ENCODE measurements at places on chromosomes 4 and X.

DNA sequence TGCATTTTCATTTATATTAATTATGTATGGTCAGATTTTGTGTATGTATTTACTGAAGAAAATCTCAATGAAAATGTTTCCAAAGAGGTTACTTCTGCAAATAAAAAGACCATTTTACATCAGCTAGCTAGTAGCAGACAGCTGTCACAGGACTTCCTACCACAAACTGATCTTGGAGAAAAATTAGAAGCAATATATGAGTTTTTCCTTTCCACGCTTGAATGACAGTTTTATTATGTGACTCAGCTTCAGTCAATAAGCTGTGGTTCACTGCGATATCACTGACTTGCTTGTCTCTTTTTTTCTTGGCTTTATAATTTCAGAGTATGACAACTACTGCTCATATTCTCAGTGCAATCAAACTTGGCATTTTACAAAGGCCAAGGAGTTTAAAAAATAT lies 787.4 kb upstream of the GALNTL6 start:
- DNase-seq: no peak

- DNase-seq: no peak
Measured at GRCh38 chr4:19510993-19511392, 740.7 kb upstream of the SLIT2 start.

- no peak for DNase-seq
Measured at GRCh38 chr4:169604903-169605331, 7.5 kb downstream of the NEK1 start.

DNA sequence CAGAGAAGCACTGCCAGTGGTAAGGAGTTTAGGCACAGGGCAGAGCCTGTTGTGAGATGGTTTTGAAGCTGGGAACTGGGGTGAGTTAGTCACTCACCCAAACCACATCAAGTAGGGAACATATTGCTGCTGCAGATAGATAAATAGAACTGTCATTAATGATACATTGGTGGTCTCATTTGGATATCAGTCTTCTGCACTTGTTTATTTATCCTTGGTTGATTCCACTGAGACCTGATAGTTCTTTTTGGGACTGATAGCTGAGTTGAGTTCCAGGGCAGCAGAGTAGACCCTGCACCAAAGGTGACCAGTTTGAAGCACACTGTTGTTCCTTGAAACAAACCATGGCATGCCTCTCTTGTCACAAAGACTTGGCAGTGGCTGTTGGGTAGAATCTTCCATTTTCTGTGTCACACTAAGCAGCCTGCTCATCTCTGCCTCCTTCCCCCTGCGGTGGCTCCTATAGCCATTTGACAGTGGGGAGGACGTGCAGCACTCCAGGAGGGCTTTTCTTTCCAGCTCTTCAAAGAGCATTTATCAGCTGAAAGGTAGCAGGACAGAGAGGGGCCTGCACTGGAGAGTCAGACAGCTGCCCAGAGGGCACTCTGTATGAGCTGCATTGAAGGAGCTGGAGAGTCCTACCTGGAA lies 59.7 kb upstream of the TMEM164 start:
- no peak for DNase-seq

DNA sequence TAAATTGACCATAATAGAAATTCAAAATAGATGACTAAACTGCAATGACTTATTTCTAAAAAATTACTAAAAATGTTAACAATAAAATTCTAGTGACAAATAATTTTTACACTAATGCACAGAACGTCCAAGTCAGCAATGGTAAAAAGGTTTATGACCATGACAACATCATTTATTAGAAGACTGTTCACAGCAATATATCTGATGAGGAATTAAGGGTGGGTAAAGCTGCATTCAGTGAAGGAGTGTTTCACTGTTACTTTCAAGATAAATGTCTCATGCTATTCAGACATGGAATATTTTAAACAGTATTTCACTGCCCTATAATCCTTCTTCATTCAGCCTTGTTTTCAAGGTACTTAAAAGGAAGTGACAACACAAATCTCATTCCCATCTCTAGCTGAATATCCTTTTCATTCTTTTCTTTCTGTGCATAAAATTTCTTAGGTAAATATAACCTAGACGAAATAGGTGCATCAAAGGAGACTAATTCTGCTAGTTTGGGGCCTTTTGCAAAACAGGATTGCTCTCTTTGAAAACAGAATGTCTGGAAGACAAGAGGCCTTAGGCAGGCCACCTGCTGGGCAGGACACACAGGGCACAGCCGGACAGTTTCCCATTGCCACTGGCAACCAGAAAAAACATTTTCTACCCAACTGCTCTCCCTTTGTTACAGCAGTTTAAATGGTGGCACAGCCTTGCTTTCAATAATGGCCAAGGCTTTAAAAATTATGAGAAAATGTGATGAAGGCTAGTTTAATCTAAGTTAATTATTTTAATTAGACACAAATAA lies 600.3 kb downstream of the SPRY1 start:
- no peak for DNase-seq

DNA sequence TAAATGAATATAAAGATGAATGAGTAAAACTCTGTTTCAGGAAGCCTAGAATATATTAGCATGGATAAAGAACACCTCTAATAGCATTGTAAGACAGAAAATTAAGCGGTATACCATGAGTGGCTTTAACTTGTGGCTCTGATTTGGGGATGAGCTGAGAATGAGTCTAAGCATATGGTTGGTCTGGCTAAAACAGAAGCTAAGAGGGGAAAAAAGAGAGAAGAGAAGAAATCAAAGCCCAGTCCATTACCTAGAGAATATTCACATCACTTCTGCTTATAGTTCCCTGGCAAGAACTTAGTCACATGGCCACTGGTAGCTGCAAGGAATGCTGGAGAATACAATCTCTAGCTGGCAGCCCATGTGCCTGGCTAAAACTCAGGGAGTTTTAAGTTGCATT lies 414.5 kb downstream of the PRDM5 start:
- DNase-seq: no peak

DNA sequence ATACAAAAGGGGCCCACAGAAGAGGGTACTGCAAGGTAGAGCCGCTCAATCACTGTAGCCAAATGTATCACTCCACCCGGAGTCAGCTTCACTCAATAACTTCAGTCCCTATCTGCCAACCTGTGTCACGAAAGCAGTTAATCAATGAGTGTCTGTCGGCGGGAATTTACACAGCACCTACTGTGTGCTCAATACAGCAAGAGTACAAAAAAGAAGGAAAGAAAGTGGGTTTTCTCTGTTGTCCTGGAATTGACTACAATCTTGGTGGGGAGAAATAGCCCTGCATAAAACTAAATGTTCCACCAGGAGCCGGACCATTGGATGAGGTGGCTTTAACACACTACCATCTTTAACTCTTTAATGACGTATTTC lies 780 bp upstream of the NKRF start:
- no peak for DNase-seq

DNA sequence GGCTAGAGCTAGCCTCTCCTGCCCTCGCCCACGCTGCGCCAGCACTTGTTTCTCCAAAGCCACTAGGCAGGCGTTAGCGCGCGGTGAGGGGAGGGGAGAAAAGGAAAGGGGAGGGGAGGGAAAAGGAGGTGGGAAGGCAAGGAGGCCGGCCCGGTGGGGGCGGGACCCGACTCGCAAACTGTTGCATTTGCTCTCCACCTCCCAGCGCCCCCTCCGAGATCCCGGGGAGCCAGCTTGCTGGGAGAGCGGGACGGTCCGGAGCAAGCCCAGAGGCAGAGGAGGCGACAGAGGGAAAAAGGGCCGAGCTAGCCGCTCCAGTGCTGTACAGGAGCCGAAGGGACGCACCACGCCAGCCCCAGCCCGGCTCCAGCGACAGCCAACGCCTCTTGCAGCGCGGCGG lies at the start of gene AR:
AR (plus strand) TSS at position 204 of the 400 bp plus-strand sequence. CDS start 1,126 bp downstream, outside the sequence.
- DNase-seq: no peak

GRCh38 chr4:151678048-151678872 lies 82.5 kb downstream of the GATB start:
- DNase-seq: no peak

GRCh38 chrX:25066131-25066530 lies 50.4 kb upstream of the ARX start:
- no peak for DNase-seq

GRCh38 chr4:117137145-117137544 lies 51.8 kb upstream of the TRAM1L1 start:
- no peak for DNase-seq

DNA sequence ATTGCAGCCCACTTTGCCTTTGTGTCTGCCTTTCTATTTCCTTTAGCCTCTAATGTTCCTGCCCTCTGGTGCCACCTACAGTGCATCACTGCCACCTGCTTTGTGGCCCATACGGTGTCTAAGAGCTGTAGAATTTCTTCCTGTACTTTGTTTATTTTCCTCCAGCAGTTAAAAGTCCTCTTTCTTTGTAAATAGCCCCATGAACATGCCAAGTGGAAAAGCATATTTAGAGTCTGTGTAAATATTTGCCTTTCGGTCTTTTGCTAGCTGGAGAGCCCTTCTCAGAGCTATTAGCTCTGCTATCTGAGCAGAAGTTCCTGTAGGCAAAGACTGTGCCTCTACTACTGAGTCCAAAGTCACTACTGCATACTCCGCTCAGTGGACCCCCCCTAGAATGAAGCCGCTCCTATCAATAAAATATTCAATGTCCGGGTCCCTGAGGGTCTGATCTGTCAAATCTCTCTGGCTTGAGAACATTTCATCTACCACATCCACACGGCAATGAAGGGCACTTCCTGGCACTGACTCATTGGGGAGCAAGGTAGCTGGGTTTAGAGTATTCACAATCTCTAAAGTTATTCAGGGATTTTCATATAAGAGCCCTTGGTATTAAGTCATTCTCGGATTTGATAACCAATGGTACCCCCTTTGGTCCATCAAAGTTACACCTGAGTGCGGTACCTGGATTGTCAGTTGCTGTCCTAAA lies 36.3 kb downstream of the SULT1E1 start:
- no peak for DNase-seq

GRCh38 chr4:20684852-20685763 lies 15.2 kb upstream of the PACRGL start:
- no peak for DNase-seq

DNA sequence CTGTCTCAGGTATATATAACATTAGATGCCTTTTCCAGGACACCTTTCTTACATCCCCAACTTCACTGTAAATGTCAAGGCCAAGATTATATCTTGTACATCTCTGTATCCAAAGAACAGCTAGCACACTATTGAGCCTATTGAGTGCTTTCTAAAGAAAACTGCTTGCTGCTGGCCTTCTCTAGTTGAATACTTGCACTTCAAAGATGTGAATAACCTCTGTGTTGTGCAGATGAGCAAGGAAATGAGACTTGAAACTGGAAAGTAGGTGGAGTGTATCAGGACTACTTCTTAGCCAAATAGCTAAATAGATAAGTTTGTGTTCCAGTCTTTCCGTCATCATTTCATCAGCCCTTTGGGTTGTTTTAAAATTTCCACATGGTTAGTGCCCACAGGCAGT lies 704.4 kb upstream of the AMOT start:
- DNase-seq: no peak

DNA sequence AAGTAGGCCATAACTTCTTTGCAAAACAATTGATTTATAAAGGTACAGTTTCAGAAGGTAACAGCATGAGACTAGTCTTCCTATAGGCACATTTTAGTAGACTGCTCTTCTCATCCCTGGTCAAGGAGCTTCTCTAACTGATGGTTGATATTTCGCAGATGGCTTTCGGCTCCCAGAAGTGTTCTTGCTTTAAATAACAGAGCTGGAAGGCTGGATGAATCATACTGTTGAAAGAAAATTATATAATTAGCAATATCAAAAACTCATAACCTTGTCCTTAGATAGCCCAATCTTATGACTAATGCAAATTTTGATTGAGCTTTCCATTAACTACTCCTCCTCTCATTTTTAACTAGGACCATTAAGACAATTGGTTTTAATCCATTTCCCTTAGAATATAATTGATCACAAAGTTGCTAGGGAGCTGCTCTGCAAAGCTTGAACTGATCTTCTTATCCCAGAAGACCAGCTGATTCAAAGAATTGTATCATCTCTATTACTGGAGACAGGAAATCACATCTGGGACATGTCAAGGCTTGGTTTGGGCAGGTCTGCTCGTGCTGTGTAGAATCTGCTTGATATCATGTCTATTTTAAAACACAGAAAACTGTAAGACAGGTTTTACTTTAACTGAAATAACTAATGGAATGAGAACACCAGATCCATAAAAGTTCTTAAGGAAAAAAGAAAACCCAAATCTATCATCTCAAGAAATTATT lies 38.6 kb downstream of the CENPU start:
- DNase-seq: no peak

DNA sequence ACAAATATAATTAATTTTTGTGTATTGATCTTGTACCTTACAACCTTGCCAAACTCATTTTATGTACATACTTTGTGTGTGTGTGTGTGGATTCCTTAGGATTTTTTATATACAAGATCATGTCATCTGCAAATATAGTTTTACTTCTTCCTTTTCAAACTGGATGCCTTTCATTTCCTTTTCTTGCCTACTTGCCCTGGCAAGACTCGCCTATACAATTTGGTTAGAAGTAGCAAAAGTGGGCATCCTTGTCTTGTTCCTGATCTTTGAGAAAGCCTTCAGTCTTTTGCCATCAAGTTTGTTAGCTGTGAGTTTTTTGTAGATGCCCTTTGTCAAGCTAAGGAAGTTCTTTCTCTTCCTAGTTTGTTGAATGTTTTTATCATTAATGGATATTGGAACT lies 30.5 kb downstream of the RUFY3 start:
- DNase-seq: no peak

DNA sequence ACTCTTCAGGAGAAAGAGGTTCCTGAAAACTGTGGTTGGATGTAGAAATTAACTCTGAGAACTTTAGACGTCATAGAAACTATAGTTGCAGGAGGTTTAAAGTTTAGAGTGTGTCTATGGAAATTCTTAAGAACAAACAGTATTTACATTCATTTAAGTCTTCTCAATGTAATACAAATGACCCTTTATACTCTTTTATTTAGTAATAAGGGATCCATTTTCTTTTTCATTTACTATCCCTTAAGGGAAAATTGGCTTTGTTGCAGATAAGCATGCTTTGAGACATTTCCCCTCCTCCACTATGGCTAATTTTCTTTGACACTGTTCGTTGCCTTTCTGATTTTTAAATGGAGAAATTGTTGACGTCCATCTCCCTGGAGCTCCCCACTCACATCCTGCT lies 96.4 kb downstream of the POLA1 start:
- no peak for DNase-seq

DNA sequence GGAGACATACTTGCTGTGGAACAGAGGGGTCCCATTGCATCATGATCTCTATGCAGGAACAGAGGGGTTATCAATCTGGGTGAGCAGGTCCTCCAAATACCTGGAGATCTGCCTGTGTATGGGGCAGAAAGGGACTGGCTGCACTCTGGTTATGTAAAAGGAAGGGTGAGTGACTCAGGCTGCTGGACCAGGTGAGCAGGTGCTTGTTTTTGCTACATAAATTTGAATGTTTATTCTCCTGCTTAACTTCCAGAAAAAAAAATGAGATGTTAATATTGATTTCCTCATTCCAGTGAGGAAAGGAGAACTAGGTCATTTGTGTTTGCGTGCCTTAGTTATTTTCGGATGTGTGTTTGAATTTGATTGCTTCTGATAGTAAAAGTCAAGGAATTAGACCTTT lies 225.8 kb upstream of the TRAM1L1 start:
- no peak for DNase-seq

DNA sequence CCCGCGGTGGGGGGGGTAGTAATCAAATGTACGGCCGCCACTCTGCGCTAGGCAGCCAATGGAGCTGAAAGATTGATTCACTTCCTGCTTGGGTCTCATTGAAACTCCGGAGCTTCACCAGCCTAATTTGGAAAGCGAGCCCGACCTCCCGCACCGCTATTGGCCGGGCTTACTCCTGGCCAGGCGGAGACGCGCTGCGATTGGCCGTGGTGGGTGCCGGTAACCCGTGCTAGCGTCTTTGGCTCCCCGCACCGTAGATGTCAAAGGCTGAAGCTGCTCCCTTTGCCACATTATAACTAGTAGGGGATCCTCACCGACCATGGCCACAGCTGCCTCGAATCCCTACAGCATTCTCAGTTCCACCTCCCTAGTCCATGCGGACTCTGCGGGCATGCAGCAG lies at the start of gene POU3F4:
POU3F4 (plus strand) TSS at position 285 of the 400 bp plus-strand sequence; CDS start at position 320, 35 bp downstream.
- DNase-seq: no peak

Measured in stimulated activated CD4-positive, alpha-beta T cell treated with anti-CD3 and anti-CD28 coated beads, Interleukin-1b, Interleukin-23, amount 100 ng/mL, for 1 hour (primary cell).